ENCODE measurements at places on chromosomes 6 and 20. TPM values are rescaled to one million over a fixed set of nuclear protein-coding genes. Genes with fewer than 3 reads are reported as not detected.

The OPRL1 gene
- 1.1 TPM for polyA plus RNA-seq

- no peak for DNase-seq
These were observed 53.4 kb downstream of the OPRM1 start for GRCh38 chr6:154092326-154092962.

DNA sequence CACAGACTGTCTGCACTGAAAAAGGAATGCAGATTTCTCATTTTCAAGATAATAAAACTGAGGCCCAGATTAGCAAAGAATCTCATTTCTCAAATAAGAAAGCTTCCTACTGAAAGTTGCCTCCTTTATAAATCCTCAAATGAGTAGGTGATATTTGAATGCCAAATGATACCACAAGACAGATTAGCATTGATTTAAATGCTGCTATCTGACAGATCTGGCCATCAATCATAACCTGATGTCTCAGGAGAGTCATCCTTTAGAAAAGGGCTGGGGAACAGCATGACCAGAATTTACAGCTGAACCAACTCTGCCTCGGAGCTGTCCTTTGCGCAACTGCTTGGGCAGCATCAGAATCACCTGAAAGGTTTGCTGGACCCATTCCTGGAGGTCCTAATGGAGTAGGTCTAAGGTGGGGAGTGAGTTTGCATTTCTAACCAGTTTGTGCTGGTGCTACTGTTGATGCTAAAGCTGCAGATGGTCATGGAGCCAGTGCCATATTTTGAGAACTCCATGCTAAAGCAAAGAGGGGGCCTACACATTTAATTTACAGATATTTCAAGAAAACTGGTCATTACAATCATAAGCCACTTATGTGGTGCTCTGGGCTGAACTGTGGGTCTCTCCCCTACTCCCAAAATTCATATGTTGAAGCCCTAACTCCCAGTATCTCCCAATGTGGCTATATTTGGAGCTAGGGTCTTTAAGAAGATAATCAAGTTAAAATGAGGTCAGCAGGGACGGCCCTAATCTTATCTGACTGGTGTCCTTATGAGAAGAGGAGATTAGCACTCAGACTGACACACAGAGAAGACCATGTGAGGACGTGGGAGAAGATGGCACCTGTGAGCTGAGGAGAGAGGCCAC lies 295.5 kb upstream of the JARID2 start:
- no peak for DNase-seq

GRCh38 chr20:52444455-52444854 lies 252.9 kb upstream of the ZFP64 start:
- DNase-seq: no peak

- no peak for DNase-seq
These were observed 35.4 kb downstream of the MAN1A1 start for GRCh38 chr6:119313937-119314884.

- no peak for DNase-seq
These were observed 202.8 kb upstream of the CITED2 start for GRCh38 chr6:139577124-139577762.

DNA sequence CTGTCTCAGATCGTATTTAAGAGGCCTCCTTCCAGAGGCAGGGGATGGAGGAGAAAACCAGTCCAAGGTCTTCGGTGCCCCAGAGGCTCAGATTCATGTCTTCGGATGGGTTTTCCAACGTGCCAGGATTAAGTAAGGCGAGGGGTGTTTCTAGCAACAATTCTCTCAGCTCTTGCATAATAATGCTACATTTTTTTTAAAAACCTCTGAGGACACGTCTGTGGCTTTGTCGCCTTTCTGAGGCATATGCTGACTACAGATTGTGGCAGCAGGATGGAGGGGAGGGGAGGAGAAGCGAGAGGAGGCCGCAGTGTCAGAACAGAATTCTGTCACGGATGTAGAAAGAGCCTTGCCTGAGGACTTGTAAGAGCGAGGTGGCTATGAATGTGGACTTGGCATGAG lies 17.7 kb upstream of the CCDC167 start:
- DNase-seq: no peak

- no peak for DNase-seq
These were observed 2.2 kb downstream of the KCNB1 start for GRCh38 chr20:49480236-49480635.

GRCh38 chr6:159037756-159038290 lies 7.0 kb downstream of the TAGAP start:
- DNase-seq: no peak

The GJE1 gene
- polyA plus RNA-seq: not detected

GRCh38 chr20:21826976-21827375 lies 121.5 kb downstream of the PAX1 start:
- DNase-seq: no peak

- no peak for DNase-seq
These were observed 16.8 kb downstream of the SOX4 start for GRCh38 chr6:21610341-21610740.

GRCh38 chr6:77425671-77426070 lies 37.6 kb downstream of the HTR1B start:
- DNase-seq: no peak

- DNase-seq: no peak
These were observed 632 bp downstream of the LIN28B start for GRCh38 chr6:104957301-104958177.

The TSBP1 gene
- polyA plus RNA-seq: not detected

The SIM1 gene
- polyA plus RNA-seq: 3.9 TPM

The LY86 gene
- polyA plus RNA-seq: 1.4 TPM

GRCh38 chr20:13262302-13262650 lies 41.2 kb downstream of the ISM1 start:
- DNase-seq: no peak

DNA sequence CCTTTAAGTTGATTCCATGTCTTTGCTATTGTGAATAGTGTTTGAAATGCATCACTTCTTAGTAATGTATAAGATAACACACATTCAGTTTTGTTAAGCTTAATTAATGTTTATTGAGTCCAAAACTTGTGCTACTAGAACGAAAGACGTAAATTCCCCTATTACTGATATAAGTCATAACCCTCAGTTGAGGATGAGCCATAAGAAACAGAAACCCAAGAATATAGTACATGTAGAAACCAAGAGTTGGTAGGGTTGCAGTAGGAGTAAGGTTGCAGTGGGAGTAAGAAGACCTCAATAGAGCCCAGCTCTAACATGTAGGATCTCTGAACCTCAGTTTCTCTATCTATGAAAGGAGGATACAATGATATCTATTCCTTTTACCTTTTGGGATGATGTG lies 19.3 kb downstream of the CITED2 start:
- no peak for DNase-seq

DNA sequence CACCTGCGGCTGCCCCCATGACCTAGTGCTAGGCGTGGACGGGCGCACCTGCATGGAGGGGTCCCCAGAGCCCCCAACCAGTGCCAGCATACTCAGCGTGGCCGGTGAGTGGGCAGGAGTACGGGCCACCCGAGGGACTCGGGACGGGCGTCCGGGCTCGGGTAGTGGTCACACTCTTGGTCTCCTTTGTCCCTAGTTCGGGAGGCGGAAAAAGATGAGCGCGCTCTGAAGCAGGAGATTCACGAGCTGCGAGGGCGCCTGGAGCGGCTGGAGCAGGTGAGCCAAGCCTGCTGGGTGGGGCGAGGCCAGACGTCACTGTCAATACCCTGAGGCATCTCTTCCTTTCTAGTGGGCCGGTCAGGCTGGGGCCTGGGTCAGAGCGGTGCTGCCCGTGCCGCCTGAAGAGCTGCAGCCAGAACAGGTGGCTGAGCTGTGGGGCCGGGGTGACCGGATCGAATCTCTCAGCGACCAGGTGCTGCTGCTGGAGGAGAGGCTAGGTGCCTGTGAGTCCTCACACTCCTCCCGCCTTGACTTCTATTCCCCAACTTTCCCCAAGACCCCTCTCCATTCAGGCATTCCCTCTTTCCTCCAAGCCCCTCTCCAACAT lies 2.9 kb downstream of the EGFL8 start:
- DNase-seq: no peak

The KIAA0408 gene
- 16.1 TPM for polyA plus RNA-seq

- no peak for DNase-seq
These were observed 2.7 kb upstream of the MAFB start for GRCh38 chr20:40691566-40692239.

- no peak for DNase-seq
These were observed 20.5 kb downstream of the UBE2V1 start for GRCh38 chr20:50092436-50092835.

DNA sequence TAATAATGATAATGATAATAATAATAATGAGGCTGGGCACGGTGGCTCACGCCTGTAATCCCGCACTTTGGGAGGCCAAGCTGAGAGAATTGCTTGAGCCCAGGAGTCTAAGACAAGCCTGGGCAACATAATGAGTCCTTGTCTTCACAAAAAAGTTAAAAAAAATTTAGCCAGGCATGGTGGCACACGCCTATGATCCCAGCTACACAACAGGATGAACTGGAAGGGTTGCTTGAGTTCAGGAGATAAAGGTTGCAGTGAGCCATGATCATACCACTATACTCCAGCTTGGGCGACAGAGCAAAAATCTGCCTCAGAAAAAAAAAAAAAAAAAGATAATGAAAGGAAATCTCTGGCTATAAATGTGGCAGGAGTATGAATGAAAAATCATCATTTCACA lies 213.4 kb downstream of the HIVEP2 start:
- DNase-seq: no peak

DNA sequence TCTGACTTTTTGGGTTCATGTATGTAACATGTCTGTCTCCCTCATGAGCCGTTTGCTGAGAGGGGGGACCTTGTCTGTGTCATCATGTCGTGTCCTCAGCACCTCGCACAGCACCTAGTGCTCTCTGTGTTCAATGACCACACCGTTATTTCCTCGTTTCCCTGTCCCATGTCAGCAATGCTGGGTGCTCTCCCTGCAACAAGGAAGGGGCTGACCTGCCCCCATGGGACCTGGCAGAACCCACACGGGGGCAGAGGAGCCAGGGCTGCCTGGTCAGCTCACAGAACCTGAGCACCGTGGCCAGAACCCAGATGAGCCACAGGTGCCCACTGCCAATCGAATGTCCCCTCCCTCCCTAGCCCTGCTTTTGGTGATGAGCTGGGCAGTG lies 7.3 kb downstream of the ADA start:
- DNase-seq: no peak

GRCh38 chr6:151431337-151431736 lies 20.6 kb downstream of the RMND1 start:
- no peak for DNase-seq

The C20orf202 gene
- polyA plus RNA-seq: 0.39 TPM

DNA sequence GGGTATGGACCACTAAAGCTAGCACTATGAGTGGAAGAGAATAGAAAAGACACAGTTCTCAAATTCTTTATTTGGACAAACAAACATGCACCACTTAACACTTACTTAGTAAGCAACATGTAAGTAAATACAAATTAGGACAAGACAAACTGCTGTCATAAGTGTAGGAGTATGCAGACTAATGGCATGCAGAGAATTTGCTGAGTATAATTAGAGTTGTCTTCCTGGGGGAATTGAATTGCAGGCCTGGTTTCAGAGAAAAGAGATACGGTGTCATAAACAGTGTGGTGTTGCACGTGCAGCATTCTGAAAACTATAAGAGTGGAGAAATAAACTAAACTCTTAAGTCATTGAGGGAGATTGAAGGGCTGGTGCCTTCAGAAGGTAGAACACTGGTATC lies 125.2 kb upstream of the EYA4 start:
- no peak for DNase-seq

The HTR1E gene
- not detected for polyA plus RNA-seq

- no peak for DNase-seq
These were observed 6.8 kb upstream of the ARMC2 start for GRCh38 chr6:108841377-108841855.

DNA sequence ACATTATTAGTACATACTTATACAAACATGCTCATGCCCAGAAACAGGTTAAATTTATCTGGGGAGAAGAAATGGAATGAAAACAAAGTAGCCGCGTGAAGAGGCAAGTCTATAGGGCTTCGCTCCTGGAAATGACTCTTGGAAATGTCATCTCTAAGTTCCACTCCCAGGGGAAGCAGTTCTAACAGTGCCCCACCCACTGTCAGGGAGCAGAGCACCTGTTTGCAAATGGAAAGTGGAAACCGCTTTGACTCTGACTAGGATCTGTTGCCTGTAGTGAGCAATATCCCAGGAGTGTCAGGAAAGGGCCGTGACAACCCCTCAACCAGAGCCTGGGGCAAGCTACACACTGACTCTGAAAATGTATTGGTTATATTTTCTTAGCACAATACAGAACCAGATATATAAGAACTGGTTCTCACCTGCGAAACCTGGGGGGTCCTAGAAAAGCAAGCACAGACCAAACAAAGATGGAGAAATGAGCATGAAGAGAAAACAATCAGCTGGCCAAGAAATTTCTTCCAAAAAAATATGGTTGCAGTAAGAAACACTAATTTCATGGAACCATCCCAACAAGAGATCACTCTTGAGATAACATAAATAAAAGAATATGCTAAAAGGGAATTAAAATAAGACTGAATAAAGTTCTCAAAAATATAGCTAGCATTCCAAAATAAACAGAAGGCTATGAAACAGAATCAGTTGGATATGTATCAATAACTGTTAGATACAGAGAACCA lies 47.5 kb upstream of the CRISP1 start:
- no peak for DNase-seq

DNA sequence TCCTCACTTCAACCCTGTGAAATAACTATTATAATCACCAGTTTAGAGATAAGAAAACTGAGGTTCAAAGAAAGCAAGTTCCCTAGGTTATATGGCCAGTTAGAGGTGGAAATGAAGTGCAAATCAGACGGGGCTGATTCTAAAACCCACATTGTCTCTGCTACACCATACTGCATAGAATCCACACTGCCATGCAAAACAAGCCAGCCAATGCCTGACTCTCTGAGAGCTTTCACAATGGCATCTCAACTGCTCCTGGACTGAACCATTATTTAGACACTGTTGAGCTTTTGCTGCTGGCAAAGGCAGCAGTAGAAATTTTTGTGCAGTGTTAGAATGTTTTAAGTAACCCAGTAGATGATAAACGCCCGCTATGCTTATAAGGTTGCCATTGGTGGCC lies 195.2 kb upstream of the CNR1 start:
- DNase-seq: no peak

The KAT14 gene
- polyA plus RNA-seq: 20.8 TPM

DNA sequence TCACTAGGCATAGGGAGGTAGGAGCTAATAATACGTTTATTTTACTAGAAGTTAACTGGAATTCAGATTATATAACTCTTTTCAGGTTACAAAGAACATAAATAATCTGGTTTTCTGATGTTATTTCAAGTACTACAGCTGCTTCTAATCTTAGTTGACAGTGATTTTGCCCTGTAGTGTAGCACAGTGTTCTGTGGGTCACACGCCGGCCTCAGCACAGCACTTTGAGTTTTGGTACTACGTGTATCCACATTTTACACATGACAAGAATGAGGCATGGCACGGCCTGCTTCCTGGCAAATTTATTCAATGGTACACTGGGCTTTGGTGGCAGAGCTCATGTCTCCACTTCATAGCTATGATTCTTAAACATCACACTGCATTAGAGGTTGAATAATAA lies 1.1 kb downstream of the HFE start:
- no peak for DNase-seq

The TUBB2B gene
- polyA plus RNA-seq: 60.2 TPM

- no peak for DNase-seq
These were observed 532.6 kb downstream of the CBLN4 start for GRCh38 chr20:55472704-55473103.

The MUC22 gene
- polyA plus RNA-seq: not detected
